ENCODE measurements at places on chromosomes 7 and 10. TPM values are rescaled to one million over a fixed set of nuclear protein-coding genes. Genes with fewer than 3 reads are reported as not detected.

DNA sequence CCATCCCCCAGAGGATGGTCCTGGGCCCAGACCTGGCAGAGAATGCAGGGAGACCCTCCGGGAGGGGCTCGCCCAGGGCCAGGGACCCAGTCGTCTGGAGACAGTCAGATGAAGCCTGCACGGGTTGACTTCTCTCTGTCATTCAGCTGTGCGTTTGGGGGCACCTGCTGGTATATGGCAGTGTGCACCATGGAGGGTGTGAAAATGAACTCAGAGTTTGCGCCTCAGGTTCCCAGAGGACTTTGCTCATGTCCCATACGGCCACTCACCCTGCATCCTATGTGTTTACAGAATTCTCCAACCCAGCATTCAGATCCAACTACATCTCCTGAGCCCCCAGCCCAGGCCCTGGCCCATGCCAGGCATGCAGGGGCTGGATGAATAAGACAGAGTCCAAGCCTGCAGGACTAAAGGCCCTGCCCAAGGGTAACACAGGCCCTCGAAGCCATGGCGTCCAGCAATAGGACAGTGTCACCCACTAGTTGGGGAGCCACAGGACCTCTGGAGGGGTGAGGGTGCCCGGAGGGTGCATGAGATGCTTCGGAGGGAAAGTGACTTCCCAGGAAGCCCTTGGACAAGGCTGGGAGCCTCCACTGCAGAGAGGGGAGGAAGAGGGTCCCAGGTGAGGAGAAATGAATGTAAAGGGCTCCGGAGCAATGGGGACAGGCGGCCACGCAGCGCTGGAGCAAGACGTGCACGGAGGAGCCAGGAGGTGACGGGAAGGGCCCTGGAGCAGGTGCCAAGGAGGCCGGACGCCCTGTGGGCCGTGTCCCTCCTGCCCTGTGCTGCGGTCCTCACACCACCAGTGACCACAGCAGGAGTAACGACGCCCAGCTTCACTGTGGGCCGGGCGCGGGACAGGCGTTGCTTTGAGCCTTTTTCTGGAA, 36.3 kb downstream of the CALML3 start:
- H3K4me1 ChIP-seq: peaks cover 46% of the 10 kb centered on the region
- no peak for DNase-seq
- H3K27ac ChIP-seq: no peak overlapping the region
- H3K4me3 ChIP-seq: no peak overlapping the region
- H3K27me3 ChIP-seq: no peaks in the 10 kb centered on the region

DNA sequence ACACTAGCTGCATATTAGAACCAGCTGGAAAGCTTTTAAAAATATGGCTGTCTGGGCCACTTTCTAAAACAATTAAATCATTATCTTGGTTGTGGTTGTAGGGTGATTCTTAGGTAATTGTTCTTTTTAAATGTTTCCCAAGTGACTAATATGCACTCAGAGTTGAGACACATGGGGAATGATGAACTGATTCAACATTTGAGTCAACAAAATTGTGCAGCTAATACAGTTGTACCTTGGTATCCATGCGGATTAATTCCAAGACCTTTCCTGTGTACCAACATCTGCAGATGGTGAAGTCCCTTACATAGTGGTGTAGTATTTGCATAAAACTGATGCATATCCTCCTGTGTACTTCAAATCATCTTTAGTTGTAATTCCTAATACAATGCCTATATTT, 242.2 kb downstream of the ATRNL1 start:
- H3K36me3 ChIP-seq: no peaks in the 10 kb centered on the region
- H3K4me1 ChIP-seq: no peaks in the 10 kb centered on the region
- DNase-seq: no peak
- H3K27me3 ChIP-seq: no peaks in the 10 kb centered on the region
- no peak overlapping the region for H3K27ac ChIP-seq

DNA sequence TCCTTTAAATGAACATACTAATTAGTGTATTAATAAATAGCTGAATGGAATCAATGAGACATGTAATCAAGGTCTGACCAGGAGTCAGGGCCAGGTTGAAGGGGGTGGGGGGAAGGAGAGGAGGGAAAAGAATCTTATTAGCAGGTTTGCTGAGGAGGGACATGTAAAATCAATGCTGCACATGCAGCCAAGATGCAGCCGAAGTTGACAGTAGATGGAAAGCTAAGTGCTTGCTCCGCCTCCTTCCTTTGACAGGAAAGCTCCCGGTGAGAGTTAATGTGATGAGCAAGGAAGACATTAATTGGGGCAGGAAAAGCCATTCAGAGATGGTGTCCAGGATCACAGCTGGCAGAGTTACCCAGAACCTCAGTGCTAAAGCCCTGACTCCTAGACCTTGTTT, 24.4 kb downstream of the PLXNA4 start:
- H3K27ac ChIP-seq: no peak overlapping the region
- H3K4me1 ChIP-seq: peaks cover 5% of the 10 kb centered on the region
- H3K36me3 ChIP-seq: peaks cover 12% of the 10 kb centered on the region
- DNase-seq: no peak
- H3K4me3 ChIP-seq: no peak overlapping the region

DNA sequence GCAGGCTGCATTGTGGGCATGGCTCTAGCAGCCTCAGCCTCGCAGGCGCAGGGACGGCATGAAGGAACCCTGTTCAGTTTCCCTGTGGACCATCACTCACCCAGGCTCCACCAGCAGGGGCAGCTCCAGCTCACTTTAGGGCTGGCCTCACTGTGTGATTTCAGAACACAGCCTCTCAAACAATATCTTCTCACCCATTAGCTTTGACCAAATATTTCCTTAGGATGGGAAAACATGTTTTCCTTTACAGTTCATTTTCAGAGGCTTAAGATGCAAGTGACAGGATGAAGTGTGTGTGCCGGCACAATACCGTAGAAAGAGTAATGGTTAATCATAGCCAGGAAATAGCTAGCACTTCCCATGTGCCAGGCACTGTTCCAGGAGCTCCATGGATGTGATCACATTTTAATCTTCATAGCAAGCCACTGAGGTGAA, 58.2 kb downstream of the LANCL2 start:
- no peak overlapping the region for H3K4me3 ChIP-seq
- peaks cover 7% of the 10 kb centered on the region for H3K36me3 ChIP-seq
- H3K27me3 ChIP-seq: no peaks in the 10 kb centered on the region
- peaks cover 19% of the 10 kb centered on the region for H3K4me1 ChIP-seq

GRCh38 chr7:104795086-104795485, 218.9 kb upstream of the KMT2E start:
- no peaks in the 10 kb centered on the region for H3K4me1 ChIP-seq
- H3K4me3 ChIP-seq: no peak overlapping the region
- DNase-seq: no peak
- H3K27me3 ChIP-seq: peaks cover 30% of the 10 kb centered on the region
- no peak overlapping the region for H3K27ac ChIP-seq
- H3K36me3 ChIP-seq: no peaks in the 10 kb centered on the region

LOXL4 gene
- 59.4 TPM for total RNA-seq

IFIT5 gene
- total RNA-seq: 9.4 TPM

AKR1E2 gene
- 4.7 TPM for total RNA-seq
